Mesenchymal stem cell (in vitro differentiated cells and primary cell): ENCODE measurements at places on chromosomes 5 and 9.

- DNase-seq: no peak
These were observed 282.9 kb upstream of the ATP10B start for GRCh38 chr5:161134956-161135355.

- no peak for DNase-seq
These were observed 7.9 kb downstream of the TXNDC8 start for GRCh38 chr9:110329639-110330230.

DNA sequence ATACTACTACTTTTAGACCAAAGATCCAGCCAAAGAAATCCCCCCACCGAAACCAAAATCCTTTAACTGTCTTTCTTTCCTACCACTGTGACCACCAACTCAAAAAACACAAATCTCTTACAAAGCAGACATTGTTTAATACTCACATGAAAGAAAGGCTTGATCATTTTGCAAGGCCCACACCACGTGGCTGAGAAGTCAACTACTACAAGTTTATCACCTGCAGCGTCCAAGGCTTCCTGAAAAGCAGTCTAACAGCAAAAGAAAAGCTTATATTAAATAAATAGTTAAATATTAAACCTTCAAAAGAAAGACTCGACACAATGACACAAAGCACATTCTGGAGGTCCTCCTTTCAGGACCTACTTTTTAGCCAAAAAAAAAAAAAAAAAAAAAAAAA is 5.1 kb downstream of the TXN start:
- peak; percentile 0 for DNase-seq

DNA sequence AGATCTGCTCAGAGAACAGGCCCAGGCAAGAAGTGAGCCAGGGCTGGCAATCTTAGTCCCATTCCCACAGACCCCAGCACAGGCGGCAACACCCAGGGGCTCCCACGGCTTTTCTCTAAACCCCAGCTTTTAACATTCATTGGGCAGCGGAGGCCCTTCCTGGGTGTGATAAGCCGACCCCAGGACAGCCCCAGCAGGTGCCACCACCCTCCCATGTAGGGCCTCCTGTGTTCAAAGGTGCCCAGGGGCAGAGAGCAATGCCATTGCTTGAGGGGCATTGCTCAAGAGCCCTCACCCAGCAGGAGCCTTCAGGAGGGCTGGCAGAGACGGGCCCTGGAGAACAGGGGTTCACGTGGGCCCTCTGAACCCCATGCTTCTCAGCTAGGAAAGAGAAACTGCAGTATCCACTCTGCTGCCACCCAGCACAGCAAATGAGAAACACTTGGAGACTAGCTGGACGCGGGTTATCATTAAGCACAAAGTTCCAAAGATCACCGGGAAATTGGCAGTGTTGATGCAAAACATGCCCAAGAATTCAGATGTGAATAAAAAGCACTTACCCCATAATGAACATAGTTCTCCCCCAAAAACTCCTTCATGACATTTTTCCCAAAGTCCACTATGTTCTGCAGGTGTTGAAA is 13.9 kb downstream of the IPPK start:
- DNase-seq: no peak

DNA sequence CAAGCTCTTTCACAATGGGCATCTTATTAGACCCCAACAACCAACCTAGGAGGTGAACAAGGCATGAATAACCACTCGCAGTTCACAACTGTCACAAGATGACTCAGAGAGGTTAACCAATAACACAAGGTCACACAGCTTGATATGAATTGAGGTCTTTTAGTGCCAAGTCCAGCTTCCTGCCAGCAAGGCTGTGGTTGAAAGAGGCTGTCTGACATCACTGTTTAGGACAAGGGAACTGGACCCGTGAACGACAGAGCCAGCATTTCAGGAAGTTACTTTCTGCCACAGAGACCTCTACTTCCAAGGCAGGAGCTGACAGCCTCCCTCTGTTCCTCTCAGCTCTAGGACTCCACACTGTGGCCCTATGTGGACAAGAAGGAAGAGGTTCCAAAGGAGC is 53.4 kb upstream of the ALDH1B1 start:
- DNase-seq: peak; percentile 7

- DNase-seq: peak; percentile 100
These were observed 702.1 kb downstream of the SEMA5A start for GRCh38 chr5:8843771-8844170.

GRCh38 chr5:131932235-131932634 is 13.2 kb downstream of the MEIKIN start:
- DNase-seq: no peak

- no peak for DNase-seq
These were observed 126.4 kb upstream of the COL5A1 start for GRCh38 chr9:134515026-134515821.

DNA sequence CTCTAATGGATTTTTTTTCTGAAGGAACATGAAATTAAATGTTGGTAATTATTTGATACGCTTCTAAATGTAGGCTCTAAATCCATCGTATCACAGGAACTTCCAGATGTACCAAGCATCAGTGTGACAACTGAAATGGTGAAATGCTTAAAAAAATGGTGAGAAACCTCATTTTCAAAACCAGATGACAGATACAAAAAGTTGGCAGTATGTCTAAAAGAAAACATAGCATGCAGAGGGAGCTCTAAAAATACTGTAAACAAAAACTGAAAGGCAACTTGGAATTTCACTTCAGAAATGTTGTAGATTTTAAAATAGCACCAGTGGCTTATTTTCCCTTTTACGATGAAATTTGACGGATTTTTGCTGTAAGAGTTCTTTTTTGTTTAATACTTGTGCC is 1043.6 kb upstream of the WWC1 start:
- DNase-seq: no peak

GRCh38 chr9:75490326-75490725 is 400.1 kb upstream of the PCSK5 start:
- DNase-seq: no peak
